ENCODE measurements at places on chromosomes 2 and 18.

- no peak for DNase-seq
These were observed 745.6 kb upstream of the RAB6C start for GRCh38 chr2:129233751-129234406.

DNA sequence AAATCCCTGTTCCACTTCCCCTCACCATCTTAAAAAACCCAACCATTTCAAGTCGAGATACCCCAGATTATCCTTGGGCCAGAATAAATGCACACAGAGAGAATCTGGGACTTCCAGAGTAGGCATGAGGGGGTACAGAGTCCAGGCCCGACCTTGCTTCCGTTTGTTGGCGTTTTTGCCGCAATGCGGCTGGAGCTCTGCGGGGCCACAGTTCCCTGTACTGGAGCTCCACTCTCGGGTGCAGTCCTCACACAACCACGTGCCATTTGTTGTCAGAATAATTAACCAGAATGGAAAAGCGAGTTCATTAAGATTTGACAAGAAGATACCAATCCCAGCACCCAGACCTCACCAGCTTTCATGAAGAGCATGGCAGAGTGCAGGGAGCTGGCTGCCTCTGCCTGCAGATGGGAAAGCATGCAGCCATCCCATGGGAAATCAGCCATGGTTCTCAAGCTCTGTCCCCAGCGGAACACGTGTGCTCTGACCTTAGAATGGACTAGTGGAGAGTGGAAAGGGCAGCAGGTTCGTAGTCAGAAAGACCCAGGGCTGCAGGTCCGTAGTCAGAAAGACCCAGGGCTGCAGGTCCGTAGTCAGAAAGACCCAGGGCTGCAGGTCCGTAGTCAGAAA lies 472.8 kb downstream of the EIPR1 start:
- no peak for DNase-seq

- DNase-seq = no peak
These were observed 80.3 kb downstream of the CDCA7 start for GRCh38 chr2:173434762-173435569.

GRCh38 chr2:196275646-196276352 lies 104.4 kb upstream of the STK17B start:
- DNase-seq = no peak

DNA sequence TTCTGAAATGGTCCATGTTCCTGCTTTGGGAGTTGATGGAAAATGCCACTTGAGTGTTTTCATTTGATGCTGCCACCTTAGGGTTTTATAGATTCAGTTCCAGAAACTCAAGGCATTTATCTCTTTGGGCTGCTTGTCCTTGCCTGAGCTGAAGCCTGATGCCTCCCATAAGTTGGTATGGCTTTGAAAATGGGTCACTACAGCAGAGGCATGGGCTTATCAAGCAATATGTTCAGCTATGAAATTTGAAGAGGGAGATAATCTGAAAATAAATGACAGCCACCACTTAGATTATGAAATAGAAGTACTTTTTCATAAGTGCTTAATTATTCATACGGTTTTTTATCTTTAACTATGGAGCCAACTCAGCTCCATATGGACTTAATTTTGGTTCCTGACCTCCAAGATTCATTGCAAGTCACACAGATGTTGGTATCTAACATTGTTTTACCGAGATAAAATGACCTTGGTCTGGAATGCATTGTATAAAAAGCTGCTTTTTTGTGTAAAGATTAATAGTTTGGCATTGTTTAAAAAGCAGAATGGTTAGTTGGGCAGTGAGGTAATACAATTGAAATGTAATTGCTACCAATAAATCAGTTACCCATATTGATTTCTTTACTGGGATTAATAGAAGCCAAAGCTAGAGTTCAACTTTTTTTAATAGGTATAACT lies 4.5 kb downstream of the SLC14A1 start:
- DNase-seq = no peak

GRCh38 chr2:45070113-45070652 lies 60.9 kb upstream of the SIX2 start:
- no peak for DNase-seq

GRCh38 chr18:22165603-22166068 lies 3.8 kb upstream of the GATA6 start:
- no peak for DNase-seq

DNA sequence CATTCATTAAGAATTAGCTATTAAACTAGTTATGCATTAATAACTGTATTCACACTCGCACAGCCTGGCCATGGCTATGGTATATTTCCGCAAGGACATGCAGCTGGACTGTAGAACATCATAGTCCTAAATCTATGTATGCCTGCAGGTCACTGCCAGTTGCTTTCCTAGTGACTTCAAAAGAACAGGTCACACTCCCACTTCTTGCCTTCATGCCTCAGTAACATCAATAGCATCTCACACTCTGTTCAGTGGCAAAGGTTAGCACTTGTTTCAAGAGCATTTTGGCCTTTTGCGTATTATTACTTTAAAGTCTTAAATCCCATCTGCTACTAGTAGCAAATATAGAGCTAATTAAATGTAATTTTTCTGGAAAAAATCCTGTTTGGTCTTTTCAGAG lies 131.4 kb upstream of the DCC start:
- no peak for DNase-seq

- DNase-seq = no peak
These were observed 287.7 kb downstream of the CMPK2 start for GRCh38 chr2:6577960-6578359.

GRCh38 chr2:12097859-12098258 lies 351.4 kb downstream of the LPIN1 start:
- no peak for DNase-seq

DNA sequence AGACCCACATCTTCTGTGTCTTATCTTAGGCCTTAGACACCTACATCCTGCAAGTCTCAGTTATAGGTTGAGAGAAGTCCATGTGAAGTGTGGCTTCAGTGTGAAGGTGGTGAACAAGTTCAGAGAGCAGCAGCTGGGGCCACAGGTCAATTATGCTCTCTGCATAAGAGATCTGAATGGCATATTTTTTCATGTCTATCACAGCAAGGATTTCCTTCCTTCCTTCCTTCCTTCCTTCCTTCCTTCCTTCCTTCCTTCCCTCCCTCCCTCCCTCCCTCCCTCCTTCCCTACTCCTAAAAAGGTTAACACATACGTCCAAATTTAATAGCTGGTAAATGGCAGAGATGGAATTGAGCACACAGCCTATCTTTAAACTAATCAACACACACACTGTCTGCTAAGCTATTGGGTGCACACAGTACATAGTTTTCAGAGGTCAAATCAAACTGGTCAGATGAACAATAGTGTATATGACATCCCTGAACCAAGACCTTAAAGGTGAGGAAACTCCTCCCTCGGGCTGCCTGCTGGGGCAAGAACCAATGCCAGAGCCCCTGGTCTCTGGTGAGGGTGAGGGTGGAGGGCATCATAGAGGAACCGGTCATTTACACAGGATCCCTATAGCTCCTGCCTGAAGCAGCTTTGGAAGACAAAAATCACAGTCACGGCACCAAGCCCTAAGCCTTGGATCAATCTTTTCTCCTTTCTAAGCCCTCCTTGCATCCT lies 240.9 kb downstream of the ICOS start:
- DNase-seq = no peak

DNA sequence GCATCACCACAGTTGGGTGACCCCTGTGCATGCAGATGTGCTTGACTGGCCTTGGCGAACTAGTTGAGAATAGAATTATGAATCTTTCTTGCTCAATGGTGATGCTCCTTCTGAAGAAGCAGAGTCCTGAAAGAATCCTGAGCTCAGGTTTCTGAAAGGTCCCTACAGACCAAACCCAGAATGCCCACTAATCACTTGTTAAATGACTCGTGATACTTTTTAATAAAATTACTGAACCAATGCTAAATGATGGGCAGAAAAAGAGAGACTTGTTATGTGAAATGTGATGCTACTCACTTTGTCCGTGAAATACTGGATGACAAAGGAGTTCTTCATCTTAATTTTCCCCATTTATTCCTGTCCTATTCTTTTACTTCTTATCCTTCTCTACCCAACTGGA lies 263.5 kb upstream of the LRRTM1 start:
- DNase-seq = no peak

DNA sequence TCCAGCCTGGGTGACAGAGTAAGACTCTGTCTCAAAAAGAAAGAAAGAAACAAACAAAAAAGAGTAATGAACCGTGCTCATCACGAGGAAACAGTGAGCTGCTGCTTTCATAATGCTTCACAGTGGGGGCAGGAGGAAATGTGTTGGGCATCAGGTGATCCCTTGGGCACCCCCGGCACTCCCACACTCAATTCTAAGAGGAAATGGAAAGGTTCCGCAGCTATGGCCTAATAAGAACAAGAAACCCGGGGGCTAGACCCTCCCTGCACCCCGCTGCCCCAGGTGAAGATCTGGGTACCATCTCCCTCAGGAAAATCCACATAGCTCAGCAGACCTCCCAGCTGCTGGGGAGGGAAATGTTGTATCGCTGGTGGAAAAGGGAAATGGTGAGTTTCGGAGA lies 118.9 kb downstream of the LPIN1 start:
- no peak for DNase-seq

DNA sequence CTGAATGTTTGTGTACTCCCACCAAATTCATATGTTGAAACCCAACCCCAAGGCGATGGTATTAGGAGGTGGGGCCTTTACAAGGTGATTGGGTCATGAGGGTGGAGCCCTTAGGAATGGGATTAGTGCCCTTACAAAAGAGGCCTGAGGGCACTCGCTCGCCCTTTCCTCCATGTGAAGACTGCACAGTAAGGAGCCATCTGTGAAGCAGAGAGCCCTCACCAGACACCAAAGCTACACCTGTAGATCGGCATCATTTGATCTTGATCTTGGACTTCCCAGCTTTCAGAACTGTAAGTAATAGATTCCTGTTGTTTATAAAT lies 62.9 kb upstream of the FZD7 start:
- DNase-seq = no peak

DNA sequence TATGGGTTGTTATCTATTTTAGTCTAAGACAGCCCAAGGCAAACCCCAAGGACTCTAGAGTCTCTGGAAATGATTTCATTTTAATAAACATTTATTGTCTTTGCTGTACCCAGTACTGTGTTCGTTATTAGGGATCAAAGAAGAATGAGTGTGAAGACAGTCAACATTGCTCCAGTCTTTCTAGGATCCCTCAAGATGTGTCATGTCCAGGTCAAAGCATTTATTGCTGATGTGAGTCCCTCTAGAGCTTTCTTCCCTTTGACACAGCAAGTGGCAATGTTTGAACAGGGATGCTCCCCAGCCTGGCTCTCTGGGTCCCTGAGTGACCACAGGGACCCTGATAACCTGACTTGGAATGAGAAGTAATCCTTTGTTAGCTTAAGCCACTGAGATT lies 123.1 kb upstream of the STK17B start:
- DNase-seq = no peak

- no peak for DNase-seq
These were observed 108.4 kb upstream of the SH3BP4 start for GRCh38 chr2:234843411-234843810.

GRCh38 chr2:84805250-84805958 lies 75.5 kb downstream of the TRABD2A start:
- DNase-seq = no peak

DNA sequence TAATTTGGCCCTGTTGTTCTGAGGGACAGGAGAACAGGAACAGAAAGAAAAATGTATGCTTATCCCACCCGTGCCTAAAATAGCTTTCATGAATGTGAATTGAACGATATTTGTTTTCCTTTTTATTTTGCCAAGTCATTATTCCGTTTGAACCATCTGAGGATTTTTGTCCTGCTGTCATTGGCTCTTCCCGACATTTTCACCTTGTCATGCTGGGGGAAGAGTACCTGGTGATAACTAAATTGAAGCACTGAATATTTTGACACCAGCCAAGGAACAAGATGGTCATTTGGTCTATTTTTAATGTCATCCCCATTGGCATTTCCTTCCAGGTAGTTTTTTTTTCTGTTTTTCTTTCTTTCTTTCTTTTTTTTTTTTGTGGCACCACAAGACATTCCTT lies 204.1 kb downstream of the DCC start:
- DNase-seq = no peak

DNA sequence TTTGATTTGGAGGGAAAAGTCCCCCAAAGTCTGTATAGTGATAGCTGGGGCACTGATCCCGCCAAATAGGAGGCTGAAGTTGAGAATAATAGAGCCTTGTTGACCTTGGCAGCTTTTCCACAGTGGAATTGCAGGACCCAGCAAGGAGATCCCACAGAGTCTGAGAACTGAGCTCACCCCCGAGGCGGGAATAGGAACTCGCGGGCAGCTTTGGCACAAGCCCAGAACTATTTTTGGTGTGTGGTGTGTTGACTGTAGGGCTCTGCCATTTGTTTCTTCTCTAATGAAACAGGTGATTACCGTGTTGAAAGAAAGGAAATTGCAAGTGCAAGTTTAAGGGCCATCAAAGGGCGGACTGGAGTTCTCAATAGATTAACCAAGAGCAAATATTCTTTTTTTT lies 34.0 kb downstream of the SH3RF3 start:
- DNase-seq = no peak
